Bronchial smooth muscle cell (primary cell): ENCODE measurements at places on chromosomes 6 and 20. TPM values are rescaled to one million over a fixed set of nuclear protein-coding genes. Genes with fewer than 3 reads are reported as not detected.

Gene PCK1
- not detected in 2 replicates for total RNA-seq

Gene OSBPL2
- 24.3 and 26.3 TPM in 2 replicates for total RNA-seq

Gene L3MBTL3
- total RNA-seq: 12.3 and 12.4 TPM in 2 replicates

Gene TTI1
- total RNA-seq: 13.2 and 16.5 TPM in 2 replicates

Gene LHFPL5
- not detected in 2 replicates for total RNA-seq
